ENCODE measurements at places on chromosomes 16 and 17.

DNA sequence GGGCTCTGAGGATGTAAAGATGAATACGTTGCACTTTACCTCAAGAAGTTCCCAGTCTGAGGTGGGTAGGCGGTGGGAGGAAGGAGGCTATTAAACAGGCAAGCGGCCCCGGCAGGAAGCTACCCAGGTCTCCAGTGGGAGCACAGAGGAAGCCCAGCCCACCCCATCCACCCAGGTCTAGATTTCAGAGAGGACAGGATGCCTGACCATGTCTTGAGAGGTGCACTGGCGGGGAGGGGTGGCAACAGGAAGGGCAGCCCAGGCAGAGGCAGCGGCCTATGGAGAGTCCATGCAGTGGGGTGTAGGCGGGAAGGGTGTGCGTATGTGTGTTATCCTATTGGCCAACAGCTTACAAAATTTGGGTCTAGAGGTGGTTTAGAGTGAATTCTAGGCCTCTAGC lies 13.9 kb downstream of the SARM1 start:
- no peak for DNase-seq

DNA sequence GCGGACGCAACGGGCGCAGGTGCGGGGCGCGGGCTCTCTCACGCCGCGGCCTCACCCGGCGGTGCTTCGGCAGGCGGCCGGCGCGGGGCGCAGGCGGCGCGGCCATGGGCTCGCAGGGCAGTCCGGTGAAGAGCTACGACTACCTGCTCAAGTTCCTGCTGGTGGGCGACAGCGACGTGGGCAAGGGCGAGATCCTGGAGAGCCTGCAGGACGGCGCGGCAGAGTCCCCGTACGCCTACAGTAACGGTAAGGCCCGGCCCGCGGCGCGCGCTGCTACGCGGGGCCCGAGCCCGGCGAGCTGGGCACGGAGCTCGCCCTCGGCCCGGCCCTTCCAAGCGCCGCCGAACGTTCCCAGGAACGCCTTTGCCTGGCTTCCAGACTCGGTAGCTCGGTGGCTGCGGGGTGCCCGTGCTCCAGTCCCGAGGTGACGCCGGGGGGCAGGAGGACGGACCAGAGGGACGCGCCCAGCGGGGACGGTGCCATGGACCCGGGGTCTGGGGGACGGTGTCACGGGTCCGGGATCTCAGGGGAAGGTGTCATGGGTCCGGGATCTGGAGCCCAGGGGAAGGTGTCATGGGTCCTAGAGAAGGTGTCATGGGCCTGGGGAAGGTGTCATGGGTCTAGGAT lies 435 bp downstream of the RAB40C start:
- peak; percentile 31 for DNase-seq

- no peak for DNase-seq
These were observed 1.6 kb downstream of the CA10 start for GRCh38 chr17:52156576-52157570.

GRCh38 chr16:749010-749409 lies 8.2 kb upstream of the CIAO3 start:
- DNase-seq = no peak

DNA sequence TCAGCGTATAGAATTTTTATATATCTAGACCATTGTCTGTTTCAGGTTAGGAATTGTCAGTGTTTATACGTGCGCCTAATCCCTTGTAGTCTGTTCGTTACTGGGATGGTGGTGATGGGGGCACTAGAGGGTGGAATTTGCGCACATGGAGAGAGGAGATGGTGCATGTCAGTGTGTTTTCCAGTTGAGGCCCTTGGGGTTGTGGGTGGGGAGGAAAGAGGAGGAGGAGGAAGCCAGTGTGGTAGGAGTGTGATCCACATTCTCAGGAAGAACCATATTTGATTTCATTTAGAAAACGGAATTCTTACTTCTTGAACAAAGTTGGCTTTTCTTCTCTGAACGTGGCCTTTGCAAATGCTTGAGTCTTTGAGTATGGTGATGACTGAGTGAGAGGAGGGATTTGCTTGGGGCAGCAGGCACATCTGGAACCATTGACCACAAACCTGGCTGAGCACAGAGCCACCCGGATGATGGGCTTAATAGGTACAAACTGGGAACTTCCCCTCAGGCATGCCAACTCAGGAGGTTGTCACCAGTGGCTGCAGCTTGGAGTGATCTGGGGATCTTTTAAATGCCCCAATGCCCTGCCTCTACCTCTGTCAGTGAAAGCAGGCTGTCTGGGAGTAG lies 98.9 kb downstream of the PRKCB start:
- no peak for DNase-seq

DNA sequence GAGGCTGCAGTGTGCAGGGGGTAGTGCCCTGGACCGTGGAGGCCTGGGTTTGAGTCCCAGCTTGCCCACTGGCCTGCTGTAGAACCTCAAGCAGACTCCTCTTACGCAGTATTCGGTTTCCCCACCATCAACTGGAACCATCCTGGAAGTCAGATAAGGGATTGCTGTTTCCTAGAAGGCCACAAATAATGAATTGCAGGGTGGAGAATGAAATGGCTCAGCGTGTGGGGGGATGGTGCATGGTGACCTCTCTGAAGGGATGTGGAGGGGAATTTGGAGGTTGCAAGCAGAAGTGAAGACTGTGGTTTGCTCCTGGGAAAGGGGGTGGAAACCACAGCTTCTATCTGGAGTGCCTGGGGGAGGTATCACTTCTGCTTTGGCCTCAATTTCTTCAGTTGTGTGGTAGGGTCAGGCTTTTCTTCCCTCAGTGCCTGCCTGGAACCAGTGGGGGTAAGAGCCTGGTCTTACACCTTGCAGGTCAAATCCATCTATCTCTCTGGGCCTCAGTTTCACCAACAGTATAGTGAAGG lies 1.7 kb downstream of the ADGRG5 start:
- DNase-seq = no peak

DNA sequence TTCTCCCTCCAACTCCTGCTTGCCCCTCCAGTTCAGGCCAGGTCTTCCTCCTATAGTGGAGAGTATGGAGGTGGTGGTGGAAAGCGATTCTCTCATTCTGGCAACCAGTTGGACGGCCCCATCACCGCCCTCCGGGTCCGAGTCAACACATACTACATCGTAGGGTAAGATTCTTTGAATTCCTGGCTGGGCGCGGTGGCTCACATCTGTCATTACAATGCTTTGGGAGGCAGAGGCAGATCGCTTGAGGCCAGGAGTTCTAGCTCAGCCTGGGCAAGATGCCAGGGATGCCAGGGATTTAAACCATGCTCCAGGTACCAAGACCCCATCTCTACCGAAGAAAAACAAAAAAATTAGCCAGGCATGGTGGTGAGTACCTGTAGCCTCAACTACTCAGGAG lies 1.4 kb downstream of the ZG16 start:
- DNase-seq = no peak

All from endothelial cell (in vitro differentiated cells).